Karpas-422 (cell line): ENCODE measurements at places on chromosomes 6 and 20. TPM values are rescaled to one million over a fixed set of nuclear protein-coding genes. Genes with fewer than 3 reads are reported as not detected.

RNF144B gene
- total RNA-seq: 28.1 and 36.4 TPM in 2 replicates

PKIB gene
- total RNA-seq: 0.32 and 1.7 TPM in 2 replicates

PRKN gene
- not detected in 2 replicates for total RNA-seq

- peak; percentile 83 for DNase-seq
These were observed 39.6 kb downstream of the ESR1 start for GRCh38 chr6:151847064-151847463.

GRCh38 chr6:138403324-138403800 lies 661 bp upstream of the HEBP2 start:
- peak; percentile 55 for DNase-seq

- no peak for DNase-seq
These were observed 258.0 kb downstream of the HACE1 start for GRCh38 chr6:104601721-104602120.

DNA sequence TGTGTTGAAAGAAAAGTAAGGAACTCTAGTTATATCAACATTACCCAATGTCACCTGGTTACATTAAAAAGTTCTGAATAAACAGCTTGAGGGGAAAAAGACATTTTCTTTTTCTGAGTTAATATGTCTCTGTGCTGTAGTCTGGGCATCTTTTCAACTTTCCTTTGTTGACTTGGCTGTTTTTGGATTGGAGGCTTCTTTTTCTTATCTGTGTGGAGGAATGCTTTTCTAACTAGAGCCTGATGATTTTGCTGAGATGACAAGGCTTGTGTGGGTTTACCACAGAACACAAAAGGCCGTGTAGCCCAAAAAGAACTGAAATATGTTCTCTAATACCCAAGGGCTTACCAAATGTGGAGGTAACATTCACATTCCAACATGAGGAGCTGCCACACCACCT lies 161.8 kb downstream of the KCNQ5 start:
- DNase-seq: no peak
